GM23248 (cell line): ENCODE measurements at places on chromosomes 2 and 18. TPM values are rescaled to one million over a fixed set of nuclear protein-coding genes. Genes with fewer than 3 reads are reported as not detected.

GRCh38 chr2:24245986-24246776, 71.3 kb downstream of the FAM228A start:
- no peak overlapping the region for H3K4me3 ChIP-seq
- peak overlapping the region; percentile 20; the same call in 1 of the 2 replicates for H3K27ac ChIP-seq
- H3K4me1 ChIP-seq: no peaks in the 10 kb centered on the region
- DNase-seq: peak; percentile 68
- H3K27me3 ChIP-seq: no peaks in the 10 kb centered on the region

The CABYR gene
- 2.9 and 4.9 TPM in 2 replicates for total RNA-seq

The CYTIP gene
- not detected in 2 replicates for total RNA-seq

The CYP27A1 gene
- total RNA-seq: 3.9 and 4.1 TPM in 2 replicates

The IL36A gene
- not detected in 2 replicates for total RNA-seq
